ENCODE measurements at places on chromosomes 6 and 20. TPM values are rescaled to one million over a fixed set of nuclear protein-coding genes. Genes with fewer than 3 reads are reported as not detected.

- DNase-seq, result peak; percentile 94
Measured at GRCh38 chr6:158649289-158650143, at the start of gene SYTL3. Gene SYTL3 (plus strand): TSS chr6:158650054. CDS start chr6:158663269, 13,215 bp downstream.

GRCh38 chr6:167933847-167934246 lies 63.6 kb upstream of the KIF25 start:
- no peak for DNase-seq

Gene NOL7
- 122 TPM for total RNA-seq

GRCh38 chr20:346640-347316 lies at the start of gene NRSN2:
Gene NRSN2 (plus strand): TSS chr20:347111. CDS start chr20:349644, 2,533 bp downstream.
- DNase-seq, result no peak

- DNase-seq, result no peak
Measured at GRCh38 chr20:35551503-35551902, 9.6 kb downstream of the ERGIC3 start.

Gene TREM1
- not detected for total RNA-seq

Gene ZNF334
- 1.4 TPM for total RNA-seq

DNA sequence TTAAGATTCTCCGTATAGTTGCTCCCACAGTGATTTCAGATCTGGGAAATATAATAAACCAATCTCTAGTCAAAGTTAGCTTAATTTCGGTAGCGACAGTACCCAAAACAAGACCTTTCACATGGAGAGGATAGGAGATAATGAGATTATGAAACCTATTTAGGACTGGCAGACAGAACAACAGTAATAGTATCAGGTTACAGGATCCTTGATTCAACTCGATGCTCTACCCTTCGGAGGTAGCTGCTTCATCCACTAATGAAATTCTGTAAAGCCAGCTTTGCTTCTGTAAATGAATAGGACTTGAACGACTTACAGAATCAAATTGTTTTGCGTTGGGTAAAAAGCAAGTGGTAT lies 534 bp upstream of the AKIRIN2 start:
- no peak for DNase-seq

DNA sequence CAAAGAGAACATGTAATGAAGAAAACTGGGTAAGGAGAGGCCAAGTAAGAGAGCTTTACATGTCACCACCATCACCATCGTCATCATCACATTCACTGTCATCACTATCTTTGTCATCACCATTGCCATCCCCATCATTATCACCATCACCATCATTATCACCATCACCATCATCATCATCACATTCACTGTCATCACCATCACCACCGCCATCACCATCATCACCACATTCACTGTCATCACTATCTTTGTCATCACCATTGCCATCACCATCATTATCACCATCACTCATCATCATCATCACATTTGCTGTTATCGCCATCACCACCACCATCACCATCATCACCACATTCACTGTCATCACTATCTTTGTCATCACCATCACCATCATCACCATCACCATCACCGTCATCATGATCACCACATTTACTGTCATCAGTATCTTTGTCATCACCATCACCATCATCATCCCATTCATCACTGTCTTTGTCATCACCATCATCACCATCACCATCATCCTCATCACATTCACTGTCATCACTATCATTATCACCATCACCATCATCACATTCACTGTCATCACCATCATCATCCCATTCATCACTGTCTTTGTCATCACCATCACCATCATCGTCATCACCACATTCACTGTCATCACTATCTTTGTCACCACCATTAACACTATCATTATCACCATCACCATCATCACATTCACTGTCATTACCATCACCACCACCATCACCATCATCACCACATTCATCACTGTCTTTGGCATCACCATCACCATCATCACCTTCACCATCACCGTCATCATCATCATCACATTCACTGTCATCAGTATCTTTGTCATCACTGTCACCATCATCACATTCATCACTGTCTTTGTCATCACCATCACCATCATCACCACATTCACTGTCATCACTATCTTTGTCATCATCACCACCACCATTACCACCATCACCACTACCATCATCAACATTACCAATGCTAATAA lies 172.3 kb downstream of the ERMARD start:
- DNase-seq, result no peak

Gene SLC2A10
- not detected for total RNA-seq

Gene STMND1
- total RNA-seq, result 0.40 TPM

Gene PLA2G7
- 2.4 TPM for total RNA-seq

Gene PLG
- 0.33 TPM for total RNA-seq

DNA sequence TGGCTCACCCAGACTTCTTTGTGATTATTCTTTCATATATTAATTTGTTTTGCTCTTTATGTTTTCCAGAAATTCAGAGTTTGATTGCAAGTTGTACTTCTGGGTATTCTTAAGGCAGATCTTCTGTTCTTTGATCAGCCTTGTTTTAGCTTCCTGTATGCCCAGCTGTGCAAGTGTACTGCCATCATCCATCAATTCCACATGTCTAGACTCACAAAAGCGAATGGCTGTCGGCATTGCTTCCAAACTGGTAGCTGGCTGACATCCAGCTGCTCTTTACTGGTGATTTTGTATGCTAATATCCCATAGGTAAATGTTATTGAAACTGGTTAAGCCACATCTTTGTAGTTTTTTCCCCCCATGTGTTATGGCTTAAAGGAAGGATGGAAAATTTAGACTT lies 1084.8 kb upstream of the CITED2 start:
- DNase-seq, result no peak

DNA sequence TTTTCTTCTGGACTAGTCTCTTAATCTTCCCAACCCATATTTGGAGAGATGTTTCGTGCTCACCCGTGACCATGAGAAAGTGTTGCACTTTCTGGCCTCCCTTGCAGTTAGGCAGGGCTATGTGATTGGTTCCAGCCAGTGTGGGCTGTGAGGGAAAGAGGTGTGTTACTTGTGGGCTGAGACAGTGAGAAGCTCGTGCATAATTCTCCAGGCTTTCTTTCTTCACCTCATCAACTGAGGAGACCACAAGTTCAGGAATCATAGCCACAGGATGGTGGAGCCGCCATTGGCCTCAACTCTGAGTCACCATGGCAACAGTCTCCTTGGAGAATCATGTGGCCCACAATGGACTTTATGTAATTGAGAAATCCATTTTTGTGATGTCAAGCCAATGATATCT lies 57.5 kb upstream of the FUCA2 start:
- peak; percentile 15 for DNase-seq

DNA sequence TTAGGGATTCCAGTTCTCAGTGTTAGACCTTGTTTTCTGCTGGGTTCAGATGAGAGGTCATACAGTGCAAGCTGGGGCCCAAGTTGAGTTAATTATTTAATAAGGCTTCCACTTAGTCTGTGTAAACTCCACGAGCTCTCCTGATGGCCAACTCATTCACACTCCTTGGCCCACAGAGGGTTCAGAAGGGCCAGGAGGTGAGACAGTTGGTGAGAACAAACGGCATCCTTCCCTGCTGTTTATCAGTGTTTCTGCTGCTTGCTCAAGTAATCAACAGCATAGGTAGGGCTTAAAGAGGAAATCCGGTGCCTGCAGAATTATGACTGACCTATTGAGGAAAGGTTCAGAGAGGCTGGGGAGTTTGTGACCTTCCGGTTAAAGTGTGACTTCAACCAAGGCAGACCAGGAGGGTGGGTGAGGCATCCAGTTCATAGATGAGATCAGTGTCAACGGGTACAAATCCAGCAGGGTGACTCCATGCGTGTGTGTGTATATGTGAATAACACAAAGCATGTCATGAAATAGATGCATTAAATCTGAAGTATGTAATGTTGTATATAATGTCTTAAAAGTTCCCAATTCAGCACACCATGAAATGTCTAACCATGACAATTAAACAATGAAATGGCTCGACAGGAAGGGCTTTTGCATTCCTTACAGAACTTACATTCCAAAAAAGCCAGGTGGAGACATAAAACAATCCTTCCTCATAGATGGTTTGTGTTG lies 37.4 kb upstream of the BCAS1 start:
- no peak for DNase-seq

DNA sequence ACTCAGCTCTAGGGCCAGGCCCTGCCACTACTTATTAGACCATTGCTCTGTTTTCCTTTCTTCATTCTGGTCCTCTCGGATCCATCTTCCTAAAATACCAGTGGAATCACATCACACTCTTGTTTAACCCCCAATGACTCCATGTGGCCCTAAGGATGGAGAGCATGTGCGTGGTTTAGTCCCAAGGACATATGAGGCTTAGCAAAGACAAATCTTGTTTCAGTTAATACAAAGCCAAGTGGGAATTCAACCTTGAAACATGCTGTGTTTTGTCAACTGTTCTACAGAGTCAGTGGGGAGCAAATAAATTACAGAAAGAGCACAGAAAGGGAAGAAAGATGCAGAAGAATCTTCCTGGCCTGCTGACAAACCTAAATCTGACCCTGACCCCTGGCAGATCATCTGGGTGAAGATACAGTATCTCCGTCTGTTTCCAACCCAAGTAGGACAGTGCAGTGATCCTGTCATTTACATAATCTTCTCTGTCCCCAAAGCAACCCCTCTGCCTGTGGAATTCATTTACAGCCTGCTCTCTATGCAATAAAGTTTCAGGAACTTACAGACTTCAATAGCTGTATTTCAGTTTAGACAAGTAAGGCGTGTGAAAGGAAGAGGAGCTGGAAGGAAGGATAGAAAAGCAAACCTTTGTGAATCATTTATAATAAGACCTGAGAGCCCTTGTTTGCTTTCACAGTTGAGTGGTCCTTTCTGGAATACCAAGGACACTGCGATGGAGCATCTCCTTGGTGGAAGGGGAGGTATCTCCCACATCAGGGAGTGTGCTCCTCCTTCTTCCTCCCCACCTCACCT lies 144.0 kb downstream of the THBS2 start:
- no peak for DNase-seq

Gene EMILIN3
- total RNA-seq, result not detected

DNA sequence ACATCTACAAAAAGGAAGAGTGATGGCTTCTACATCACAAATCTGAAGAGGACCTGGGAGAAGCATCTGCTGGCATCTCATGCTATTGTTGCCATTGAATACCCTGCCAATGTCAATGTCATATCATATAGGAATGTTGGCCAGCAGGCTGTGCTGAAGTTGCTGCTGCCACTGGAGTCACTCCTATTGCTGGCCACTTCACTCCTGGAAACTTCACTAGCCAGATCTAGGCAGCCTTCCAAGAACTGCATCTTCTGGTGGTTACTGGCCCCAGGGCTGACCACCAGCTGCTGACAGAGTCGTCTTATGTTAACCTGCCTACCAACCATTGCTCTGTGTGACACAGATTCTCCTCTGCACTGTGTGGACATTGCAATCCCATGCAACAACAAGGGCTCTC lies 111.8 kb downstream of the PERP start:
- DNase-seq, result no peak

GRCh38 chr6:23584134-23584763 lies 541.8 kb upstream of the NRSN1 start:
- no peak for DNase-seq

- DNase-seq, result no peak
Measured at GRCh38 chr20:36425166-36425565, 116.2 kb upstream of the MYL9 start.

Gene CST5
- total RNA-seq, result not detected

Gene NMBR
- not detected for total RNA-seq

DNA sequence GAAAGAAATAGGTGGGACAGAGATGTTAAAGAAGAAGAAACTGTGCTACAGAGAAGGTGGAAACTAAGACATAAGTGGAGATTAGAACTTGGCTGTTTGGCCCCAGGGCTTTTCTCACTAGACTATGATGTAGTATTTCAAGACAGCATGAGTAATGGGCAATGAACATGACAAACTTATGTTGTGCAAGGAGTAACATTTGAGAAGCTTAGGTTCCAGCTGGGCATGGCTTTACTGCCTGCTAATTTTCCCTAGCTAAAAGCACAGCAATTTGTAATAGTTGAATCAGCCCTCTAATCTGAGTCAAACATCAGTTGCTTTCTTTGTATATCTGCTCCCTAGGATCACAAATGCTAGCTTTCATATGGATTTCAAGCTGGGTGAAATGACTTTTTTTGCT lies 294.3 kb upstream of the BMP2 start:
- DNase-seq, result no peak

GRCh38 chr6:167779993-167780655 lies 46.6 kb upstream of the AFDN start:
- DNase-seq, result no peak

DNA sequence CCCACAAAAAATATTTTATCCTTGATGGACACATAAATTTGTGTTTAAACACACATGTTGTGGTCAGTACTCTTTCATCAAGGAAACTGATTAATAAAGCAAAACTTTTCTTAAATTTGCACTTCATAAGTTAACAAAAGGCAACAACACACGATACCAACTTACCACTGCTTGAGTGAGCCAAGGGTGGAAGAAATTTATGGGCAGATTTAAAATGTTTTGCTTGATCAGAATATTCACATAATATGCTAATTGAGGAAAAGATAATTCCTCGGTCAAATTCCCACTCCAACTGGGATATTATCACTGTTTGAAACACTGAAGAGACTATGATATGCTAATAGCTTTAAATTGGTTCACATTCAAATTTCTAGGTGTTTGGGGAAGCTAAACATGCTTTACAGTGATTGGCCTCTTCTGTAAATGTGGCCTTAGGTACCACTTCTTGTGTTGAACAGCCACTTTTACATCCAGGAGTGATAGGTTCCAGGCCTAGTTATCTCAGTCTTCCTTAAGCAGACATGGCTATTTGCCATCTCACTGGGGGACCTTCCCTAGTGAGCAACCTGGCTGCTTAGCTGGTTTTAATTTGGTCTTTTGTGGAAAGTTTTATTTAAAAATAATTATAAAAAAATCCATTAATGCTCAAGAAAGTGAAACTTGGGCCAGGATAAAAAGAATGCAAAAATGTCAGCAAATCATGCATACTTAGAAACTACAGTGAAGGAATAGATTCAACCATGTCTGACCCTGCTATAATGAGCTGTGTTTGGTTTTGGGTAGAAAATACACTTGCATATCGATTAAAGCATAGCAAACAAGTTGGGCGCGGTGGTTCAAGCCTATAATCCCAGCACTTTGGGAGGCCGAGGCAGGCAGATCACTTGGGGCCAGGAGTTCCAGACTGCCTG lies 221.2 kb upstream of the MAP3K7 start:
- no peak for DNase-seq

Gene PI3
- not detected for total RNA-seq

DNA sequence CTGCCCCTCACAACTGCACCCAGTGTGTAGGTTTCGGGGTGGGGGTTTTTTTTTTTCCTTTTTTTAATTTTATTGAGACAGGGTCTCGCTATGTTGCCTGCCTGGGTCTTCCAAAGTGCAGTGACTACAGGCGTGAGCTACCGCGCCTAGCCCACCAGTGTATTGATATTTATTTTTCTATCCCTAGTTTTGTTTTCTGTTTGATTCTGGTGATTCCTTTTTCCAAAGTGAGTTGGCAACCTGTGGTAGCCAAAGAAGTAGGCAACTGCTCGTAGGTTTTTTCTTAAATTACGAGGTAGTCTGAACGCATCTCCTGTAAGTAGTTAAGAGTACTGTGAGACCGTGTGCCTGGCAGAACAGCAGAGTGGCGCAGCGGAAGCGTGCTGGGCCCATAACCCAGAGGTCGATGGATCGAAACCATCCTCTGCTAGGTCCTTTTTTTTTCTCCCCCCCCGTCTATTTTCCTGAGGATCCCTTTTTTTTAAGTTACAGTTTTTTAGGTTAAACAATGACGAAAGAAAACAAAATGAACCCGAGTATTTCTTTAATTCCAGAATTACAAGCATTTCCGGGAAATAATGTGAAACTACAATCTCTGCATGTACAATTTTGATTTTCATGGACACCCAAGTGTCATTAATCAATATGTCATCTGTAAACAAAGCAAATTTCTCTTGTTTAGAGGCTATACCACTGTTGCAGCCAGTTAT lies 78.7 kb upstream of the BTN3A2 start:
- peak; percentile 69 for DNase-seq

Gene HFE
- total RNA-seq, result 0.37 TPM

- DNase-seq, result no peak
Measured at GRCh38 chr6:151493804-151494234, at the start of gene CCDC170. Gene CCDC170 (plus strand): TSS chr6:151494017. CDS start chr6:151494129, 112 bp downstream.
